ENCODE measurements at places on chromosomes 2 and 18. TPM values are rescaled to one million over a fixed set of nuclear protein-coding genes. Genes with fewer than 3 reads are reported as not detected.

The PAIP2B gene
- 0.35 TPM for total RNA-seq

The NEU2 gene
- total RNA-seq, result not detected

The TEX44 gene
- total RNA-seq, result not detected

The TSPYL6 gene
- total RNA-seq, result not detected

The ANO7 gene
- 2.5 TPM for total RNA-seq

The VAMP8 gene
- total RNA-seq, result 15.2 TPM

The FN1 gene
- 174 TPM for total RNA-seq

The DSC2 gene
- total RNA-seq, result 0.94 TPM

The ANTXR1 gene
- total RNA-seq, result 134 TPM

The SCG2 gene
- total RNA-seq, result 0.88 TPM

The C2orf74 gene
- total RNA-seq, result 22.6 TPM

The EPAS1 gene
- 111 TPM for total RNA-seq

The EVA1A gene
- 11.9 TPM for total RNA-seq

The MOGAT1 gene
- total RNA-seq, result not detected

The MAP3K19 gene
- not detected for total RNA-seq

The SAG gene
- total RNA-seq, result not detected

The CCDC148 gene
- 0.39 TPM for total RNA-seq

The CPLX4 gene
- not detected for total RNA-seq

The SGPP2 gene
- total RNA-seq, result 0.29 TPM

The GBX2 gene
- 3.1 TPM for total RNA-seq

The FBXO41 gene
- 5.5 TPM for total RNA-seq

Data from A549 treated with CORT108297 at 1 μM for 4 hours (cell line).